ENCODE measurements at places on chromosomes 3 and 15. TPM values are rescaled to one million over a fixed set of nuclear protein-coding genes. Genes with fewer than 3 reads are reported as not detected.

Gene HRG
- total RNA-seq = not detected

Gene TM4SF18
- total RNA-seq = 54.5 TPM

Gene SATB1
- total RNA-seq = 0.31 TPM

Gene CDV3
- 506 TPM for total RNA-seq

Gene ACKR2
- total RNA-seq = not detected

DNA sequence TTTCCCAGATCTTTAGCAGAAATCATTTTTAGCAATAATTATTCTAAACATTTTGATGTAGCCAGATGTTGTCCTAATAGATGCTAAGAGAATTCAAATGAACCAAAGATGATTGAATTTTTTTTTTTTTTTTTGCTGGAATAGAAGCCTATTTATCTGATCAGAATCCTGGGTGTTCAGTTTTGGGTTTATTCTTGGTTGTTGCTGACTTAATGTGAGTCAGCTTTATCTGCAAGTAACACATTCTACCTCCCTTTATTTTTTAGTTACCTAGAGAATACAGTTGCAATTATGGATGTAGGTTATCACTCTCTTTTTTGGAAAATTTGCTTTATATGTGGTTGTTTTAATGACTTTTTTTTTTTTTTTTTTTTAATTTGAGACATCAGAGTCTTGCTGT is 6.4 kb downstream of the CEP97 start:
- DNase-seq = no peak
- H3K36me3 ChIP-seq = peaks cover 25% of the 10 kb centered on the region
- no peak overlapping the region for H3K27ac ChIP-seq
- no peak overlapping the region for H3K4me3 ChIP-seq
- no peaks in the 10 kb centered on the region for H3K27me3 ChIP-seq
- H3K4me1 ChIP-seq = peaks cover 12% of the 10 kb centered on the region

DNA sequence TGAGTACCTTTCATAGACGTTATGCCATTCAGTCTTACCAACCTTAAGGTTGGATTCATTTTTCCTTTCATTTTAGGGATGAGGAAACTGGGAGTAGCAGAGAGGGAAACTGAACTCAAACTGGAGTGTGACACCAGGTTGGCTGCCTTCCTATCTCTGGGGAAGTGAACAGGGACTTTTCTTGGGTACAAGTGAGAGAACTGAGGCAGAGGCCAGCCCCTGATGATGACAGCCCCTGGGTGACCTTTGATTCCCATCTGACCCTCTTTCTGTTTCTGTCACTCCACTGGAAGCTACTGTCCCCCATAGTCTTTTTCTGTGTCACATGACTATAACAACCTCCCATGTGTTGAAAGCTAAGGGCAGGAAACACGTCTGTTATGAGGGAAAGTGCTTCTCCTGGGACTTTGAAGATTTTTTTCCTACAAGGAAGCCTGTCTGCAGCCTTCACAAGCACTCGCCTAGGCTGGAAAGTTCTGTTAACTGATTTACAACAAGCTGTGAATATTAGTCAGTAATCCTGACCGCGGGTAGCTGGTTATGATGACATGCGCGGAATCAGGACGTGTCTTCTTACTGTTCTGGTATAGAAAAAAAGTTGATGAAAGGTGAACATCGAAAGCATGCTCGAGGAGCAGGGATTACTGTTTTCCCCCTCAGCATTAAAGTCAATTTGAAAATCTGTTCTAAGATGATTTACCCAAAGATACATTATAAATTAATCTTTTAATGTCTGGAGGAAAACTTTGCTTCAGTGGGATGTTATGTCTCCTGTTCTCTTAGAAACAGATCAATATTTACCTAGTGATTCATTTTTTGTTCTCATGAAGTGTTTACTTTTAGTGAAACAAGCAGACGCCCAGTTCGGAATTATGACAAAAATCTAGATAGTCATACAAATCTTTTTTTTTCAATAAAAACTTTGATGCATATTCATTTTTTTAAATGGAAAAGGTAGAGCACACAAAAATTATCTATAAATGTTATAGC is 31.5 kb downstream of the ABHD2 start:
- H3K27me3 ChIP-seq = no peaks in the 10 kb centered on the region
- H3K4me1 ChIP-seq = peaks cover 8% of the 10 kb centered on the region
- H3K36me3 ChIP-seq = 0 out of 2 replicates have a peak, but pooled peaks cover 2% of the 10 kb centered on the region
- H3K4me3 ChIP-seq = peak overlapping the region; percentile 7
- peak overlapping the region; percentile 8 for H3K27ac ChIP-seq

GRCh38 chr3:31157047-31157694 is 262.7 kb upstream of the GADL1 start:
- H3K36me3 ChIP-seq = no peaks in the 10 kb centered on the region
- no peaks in the 10 kb centered on the region for H3K4me1 ChIP-seq
- no peak overlapping the region for H3K4me3 ChIP-seq
- DNase-seq = no peak
- H3K27ac ChIP-seq = no peak overlapping the region

DNA sequence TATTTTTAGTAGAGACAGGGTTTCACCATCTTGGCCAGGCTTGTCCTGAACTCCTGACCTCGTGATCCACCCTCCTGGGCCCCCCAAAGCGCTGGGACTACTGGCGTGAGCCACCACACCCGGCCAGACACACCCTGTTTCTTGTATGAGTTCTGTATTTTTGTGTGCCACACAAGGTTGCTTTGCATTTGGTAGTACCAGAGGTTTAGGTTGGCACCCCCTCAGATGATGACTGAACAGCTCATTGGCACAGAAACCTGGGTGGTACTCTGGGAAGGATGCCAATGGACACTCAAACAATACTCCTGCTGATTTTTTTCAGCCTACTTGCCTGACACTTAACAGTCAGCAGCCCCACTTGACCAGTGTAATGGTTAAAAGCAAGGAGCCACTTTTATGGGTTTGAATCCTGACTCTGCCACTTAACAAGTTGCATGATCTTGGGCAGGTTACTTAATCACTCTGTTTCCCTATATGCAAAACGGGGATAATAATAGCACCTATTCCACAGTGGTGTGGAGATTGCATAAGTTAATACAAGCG is 39.2 kb upstream of the BCL2A1 start:
- no peaks in the 10 kb centered on the region for H3K36me3 ChIP-seq
- no peak for DNase-seq
- no peak overlapping the region for H3K4me3 ChIP-seq
- no peak overlapping the region for H3K27ac ChIP-seq

GRCh38 chr3:170355738-170356595 is 1.5 kb upstream of the SKIL start:
- peaks cover 34% of the 10 kb centered on the region for H3K4me1 ChIP-seq
- DNase-seq = no peak
- H3K27me3 ChIP-seq = no peaks in the 10 kb centered on the region
- peak overlapping the region; percentile 87 for H3K4me3 ChIP-seq
- H3K27ac ChIP-seq = peak overlapping the region; percentile 99

DNA sequence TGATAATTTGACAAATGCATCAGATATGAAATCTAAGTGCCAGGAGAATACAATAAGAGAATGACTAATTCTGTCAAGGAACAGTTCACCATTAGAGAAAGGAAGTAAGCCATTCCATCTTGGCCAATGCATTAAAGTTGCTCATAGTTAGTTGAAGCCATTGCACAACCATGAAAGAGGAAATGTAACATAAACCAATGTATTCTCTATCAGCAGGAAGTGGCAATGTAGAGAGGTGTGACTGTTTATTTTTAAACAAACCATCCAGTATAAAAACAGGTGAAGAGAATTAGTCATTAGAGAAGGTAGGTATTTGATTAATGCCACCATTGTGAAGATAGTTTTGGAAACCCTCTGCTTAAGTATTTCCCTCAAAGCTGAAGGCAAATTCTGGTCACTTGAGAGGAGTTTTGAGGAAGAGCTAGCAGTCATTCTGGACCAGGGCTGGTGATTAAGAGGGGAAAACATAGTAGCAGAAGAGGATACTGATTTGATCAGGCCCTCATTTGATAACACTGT is 10.7 kb upstream of the ANXA2 start:
- DNase-seq = no peak
- peaks cover 19% of the 10 kb centered on the region for H3K4me1 ChIP-seq
- peak overlapping the region; percentile 55 for H3K27ac ChIP-seq
- H3K4me3 ChIP-seq = no peak overlapping the region

DNA sequence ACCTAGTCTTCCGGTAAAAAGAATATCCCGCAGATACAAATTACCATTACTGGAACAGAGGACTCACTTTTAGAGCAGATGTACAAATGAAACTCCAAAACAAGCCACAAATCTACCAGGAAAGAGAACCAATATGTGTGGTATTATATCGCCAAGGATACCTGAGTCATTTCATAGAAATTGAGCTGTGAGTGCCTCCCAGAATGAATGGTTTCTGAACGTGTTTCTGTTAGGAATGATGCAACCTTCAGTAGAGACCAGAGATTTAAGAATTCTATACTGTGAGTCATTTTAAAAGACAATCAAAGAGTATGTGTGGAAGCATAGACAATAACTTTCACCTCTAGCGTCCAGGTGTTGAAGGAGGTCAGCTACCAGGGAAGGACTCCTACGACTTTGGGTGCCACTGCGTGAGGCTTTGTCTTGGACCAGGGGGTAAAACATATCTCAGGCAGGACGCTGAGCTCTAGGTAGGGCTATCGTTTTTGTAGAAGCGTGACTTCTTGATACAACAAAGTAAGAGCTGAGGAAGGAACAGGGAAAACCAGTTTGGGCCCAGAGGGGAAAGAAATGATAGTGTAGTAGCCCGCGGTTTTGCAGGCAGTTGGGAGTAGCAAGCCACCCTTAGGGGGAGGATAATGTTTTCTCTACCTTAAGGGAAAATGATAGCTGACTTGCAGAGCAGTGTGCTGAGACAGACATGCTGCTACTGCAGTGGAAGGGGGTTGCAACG is 210.4 kb downstream of the TP63 start:
- DNase-seq = no peak
- no peak overlapping the region for H3K4me3 ChIP-seq
- no peaks in the 10 kb centered on the region for H3K27me3 ChIP-seq

GRCh38 chr3:16183601-16184270 is 9.3 kb downstream of the GALNT15 start:
- H3K4me1 ChIP-seq = no peaks in the 10 kb centered on the region
- H3K27ac ChIP-seq = no peak overlapping the region
- H3K36me3 ChIP-seq = no peaks in the 10 kb centered on the region
- no peaks in the 10 kb centered on the region for H3K27me3 ChIP-seq

- no peaks in the 10 kb centered on the region for H3K36me3 ChIP-seq
- no peak overlapping the region for H3K4me3 ChIP-seq
- no peaks in the 10 kb centered on the region for H3K4me1 ChIP-seq
Observed at GRCh38 chr15:63395730-63396151, 14.1 kb upstream of the CA12 start.

- H3K27ac ChIP-seq = no peak overlapping the region
- no peaks in the 10 kb centered on the region for H3K36me3 ChIP-seq
- no peak for DNase-seq
- H3K4me1 ChIP-seq = no peaks in the 10 kb centered on the region
- no peak overlapping the region for H3K4me3 ChIP-seq
Observed at GRCh38 chr3:21377071-21377769, 373.8 kb downstream of the ZNF385D start.

- no peaks in the 10 kb centered on the region for H3K36me3 ChIP-seq
- peak within 1 kb of the TSS; percentile 91 for H3K27ac ChIP-seq
- H3K4me3 ChIP-seq = peak within 1 kb of the TSS; percentile 75
- H3K27me3 ChIP-seq = no peaks in the 10 kb centered on the region
- DNase-seq = no peak
- peaks cover 6% of the 10 kb centered on the region for H3K4me1 ChIP-seq
Observed at GRCh38 chr3:47802734-47803479, at the start of gene DHX30. Gene DHX30 (plus strand): TSS chr3:47803138. CDS start chr3:47810684, 7,546 bp downstream.
